ENCODE measurements at places on chromosomes 7 and 10. TPM values are rescaled to one million over a fixed set of nuclear protein-coding genes. Genes with fewer than 3 reads are reported as not detected.
A peak's percentile ranks its signal among the peaks of the same experiment; 100 is the strongest.

DNA sequence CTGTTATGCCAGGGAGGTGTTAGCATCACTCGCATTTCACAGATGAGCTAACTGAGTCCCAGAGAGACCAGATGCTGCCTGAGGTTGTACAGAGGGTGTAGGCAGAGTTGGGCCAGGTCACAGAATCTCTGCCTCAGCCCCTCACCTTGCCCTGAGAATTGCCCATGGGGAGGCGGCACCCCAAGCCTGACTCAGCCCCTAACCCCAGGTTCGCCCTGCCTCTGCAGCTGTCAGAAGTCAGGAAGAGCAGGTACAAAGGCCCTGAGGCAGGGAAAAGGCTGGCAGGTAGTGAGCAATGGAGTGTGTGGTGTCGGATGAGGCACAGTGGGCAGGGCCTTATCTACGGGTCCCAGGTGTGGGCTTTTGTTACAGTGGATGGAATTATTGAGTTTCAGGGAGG, 79.4 kb downstream of the MYL10 start:
- DNase-seq = no peak

CYP26C1 gene
- not detected for total RNA-seq

DNA sequence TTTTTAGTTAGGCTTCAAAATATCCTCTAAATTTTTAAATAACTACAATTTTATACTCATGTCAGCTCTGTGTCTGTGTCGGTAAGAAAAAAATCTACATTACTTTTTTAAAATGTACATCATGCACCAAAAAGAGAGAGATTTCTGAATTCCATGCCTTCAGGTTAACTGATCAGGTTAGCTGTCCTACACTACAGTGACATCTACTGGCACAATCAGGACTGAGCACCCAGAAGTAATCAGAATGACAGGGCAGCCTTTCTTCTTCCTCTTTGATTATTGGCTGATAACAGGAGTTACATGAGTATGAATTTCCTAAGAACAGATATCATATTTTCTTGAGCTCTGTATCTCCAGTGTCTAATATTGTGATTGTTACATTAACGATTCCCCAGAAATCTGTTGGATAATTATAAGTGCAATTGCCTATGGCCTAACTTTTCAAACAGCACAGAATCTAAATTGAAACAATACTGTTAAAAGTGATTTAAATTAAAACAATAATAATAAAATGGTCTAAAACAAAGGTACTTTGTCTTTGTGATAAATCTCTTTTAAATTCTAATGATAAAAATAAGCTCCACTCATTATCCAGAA, 41.8 kb upstream of the HYCC1 start:
- DNase-seq = peak; percentile 45

RBP3 gene
- total RNA-seq = not detected

DNA sequence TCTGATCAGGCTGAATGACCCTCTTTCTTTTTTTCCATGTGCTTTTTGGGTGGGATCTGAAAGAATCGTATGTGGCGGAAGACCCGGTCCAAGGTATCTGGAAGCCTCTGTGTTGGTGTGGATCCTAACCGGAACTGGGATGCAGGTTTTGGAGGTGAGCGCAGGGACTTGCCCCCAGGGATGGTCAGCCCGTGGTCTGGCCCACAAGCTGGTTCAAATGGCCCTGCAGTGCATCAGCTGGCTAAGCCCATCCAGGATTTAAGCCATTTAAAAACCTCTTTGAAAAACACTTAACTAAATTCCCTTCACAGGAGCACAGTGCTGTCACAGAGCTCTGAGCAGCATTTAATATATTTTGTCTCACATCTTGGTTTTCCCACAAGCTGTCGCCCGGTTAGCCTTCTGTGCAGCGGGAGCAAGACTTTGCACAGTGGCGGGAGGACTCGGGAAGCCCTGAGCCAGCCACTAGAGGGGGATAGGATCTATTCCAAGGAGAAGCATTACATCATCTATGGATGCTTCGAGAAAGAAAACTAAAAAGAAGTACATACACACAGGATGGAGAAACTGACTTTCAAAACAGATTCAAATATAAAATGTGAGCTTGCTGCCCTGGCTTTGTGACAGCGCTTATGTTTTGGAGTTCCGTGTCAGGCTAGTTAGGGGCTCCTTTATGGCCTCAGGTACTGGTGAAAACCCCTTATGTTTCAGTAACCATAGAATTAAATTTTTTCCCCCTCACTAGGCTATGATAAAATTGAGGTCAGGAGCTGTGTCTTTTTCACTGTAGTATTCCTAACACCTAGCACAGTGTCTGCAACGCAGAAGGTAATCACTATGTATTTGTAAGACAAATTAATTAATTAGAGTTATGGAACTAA, 11.3 kb downstream of the CPA2 start:
- DNase-seq = peak; percentile 83

All from skin of body (tissue), 3 donors.